Brain microvascular endothelial cell (primary cell): ENCODE measurements at places on chromosomes 1 and 21.
A peak's percentile ranks its signal among the peaks of the same experiment; 100 is the strongest.

DNA sequence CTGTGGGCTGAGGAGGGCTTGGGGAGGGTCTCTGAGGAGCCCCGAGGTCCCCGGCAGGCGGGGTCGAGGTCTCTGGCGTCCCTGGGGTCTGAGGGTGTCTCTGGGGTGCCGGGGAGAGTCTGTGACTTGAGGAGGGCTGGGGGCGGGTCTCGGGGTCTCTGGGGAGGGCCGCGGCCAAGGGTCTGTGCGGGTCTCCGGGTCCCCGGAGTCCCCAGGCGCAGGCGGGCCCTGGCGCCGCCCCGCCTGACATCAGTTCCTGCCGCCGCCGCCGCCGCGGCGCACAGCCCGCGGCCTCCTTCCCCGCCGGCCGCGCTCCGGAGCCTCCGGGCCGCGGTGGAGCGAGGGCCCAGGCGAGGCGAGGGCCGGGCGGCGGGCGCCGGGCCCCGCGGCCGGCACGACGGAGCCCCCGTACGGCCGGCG is at the start of gene PLEKHM2:
TSS of gene PLEKHM2 (plus strand) at position 279 of the 420 bp plus-strand sequence. CDS start 239 bp downstream, outside the sequence.
- DNase-seq = no peak

DNA sequence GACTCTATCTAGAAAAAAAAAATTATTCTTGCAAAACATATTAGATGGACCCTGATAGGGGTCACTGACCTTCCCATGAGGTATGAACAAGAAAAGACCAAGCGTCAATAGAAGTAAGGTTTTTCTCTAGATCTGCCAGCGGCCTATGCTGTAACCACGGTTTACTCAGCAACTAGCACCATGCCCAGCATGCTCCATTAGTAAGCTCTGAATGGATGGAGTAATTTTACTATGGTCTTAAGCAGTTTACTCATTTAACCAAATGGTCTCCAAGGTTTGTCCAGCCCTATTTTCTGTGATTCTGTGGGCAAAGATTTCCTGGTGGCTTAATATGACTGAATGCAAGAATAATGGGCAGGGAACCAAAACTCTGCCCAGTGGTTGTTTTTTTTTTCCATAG is 113.9 kb downstream of the ADSS2 start:
- no peak for DNase-seq

GRCh38 chr1:206982216-206982615 is 12.0 kb upstream of the FCAMR start:
- peak; percentile 27 for DNase-seq

- no peak for DNase-seq
Measured at GRCh38 chr1:23629708-23630290, 61.8 kb upstream of the RPL11 start.

GRCh38 chr1:18285538-18285924 is 177.9 kb downstream of the IGSF21 start:
- DNase-seq = no peak

GRCh38 chr21:44684483-44684882 is 2.5 kb upstream of the KRTAP12-1 start:
- DNase-seq = no peak

- DNase-seq = peak; percentile 39
Measured at GRCh38 chr1:32695098-32695904, 7.3 kb downstream of the SYNC start.

GRCh38 chr1:26858891-26859640 is 3.9 kb upstream of the SFN start:
- no peak for DNase-seq

DNA sequence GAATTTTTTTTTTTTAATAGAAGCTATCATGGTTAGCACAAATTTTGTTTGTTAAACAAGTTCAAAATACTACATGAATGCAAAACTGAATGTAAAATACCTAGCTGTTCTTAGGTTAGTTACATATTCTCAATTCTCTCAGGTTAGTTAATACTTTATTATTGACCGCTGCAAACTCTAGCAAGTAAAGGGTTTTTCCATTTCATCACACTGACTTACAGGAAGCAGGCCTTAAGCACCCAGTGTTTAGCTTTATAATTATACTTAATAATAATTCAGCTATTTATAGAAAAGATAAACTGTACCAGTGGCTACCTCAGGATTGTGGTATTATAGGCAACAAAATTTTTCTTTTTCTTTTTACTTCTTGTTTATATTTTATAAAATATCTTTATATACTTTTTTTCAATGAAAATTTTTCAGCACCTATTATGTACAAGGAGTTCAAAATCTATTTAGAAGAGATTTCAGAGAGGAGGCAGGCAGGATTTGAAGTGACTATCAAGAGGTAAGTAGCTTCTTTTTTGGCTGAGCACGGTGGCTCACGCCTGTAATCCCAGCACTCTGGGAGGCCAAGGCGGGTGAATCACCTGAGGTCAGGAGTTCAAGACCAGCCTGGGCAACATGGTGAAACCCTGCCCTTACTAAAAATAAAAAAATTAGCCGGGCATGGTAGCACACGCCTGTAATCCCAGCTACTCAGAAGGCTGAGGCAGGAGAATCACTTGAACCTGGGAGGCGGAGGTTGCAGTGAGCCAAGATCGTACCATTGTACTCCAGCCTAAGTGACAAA is 17.9 kb downstream of the PLPP3 start:
- no peak for DNase-seq

DNA sequence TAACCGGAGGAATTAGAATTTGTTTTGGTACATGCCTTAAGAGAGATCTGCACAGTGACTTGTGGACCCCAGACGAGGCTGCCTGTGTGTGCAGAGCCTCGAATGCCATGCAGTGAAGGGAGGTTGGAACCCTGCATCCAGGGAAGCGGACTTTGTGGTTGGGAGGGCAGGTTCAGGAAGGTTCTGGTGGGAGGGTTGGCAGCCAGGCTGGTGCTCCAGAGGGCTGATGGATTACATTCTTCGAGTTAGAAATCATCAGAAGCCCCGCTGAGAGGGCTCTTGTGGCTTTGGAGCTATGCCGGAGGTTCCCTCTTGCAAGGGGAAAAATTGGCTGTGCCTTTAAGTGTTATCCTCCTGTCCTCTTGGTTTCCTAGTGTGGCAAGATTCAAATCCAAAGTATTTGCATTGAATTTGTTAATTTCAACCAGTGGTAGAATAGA is 21.1 kb downstream of the ROR1 start:
- DNase-seq = peak; percentile 61

DNA sequence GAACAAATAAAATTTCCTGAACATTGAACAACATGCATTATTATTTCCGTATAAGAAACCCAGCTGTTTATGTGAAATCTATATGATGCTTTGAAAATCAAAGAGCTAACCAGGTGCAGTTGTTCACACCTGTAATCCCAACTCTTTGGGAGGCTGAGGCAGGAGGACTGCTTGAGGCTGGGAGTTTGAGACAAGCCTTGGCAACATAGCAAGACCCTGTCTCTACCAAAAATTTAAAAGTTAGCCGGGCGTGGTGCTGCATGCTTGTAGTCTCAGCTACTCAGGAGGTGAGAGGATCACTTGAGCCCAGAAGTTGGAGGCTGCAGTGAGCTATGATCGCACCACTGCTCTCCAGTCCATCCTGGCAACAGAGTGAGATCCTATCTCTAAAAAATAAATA is 4.8 kb upstream of the ZNF281 start:
- no peak for DNase-seq

DNA sequence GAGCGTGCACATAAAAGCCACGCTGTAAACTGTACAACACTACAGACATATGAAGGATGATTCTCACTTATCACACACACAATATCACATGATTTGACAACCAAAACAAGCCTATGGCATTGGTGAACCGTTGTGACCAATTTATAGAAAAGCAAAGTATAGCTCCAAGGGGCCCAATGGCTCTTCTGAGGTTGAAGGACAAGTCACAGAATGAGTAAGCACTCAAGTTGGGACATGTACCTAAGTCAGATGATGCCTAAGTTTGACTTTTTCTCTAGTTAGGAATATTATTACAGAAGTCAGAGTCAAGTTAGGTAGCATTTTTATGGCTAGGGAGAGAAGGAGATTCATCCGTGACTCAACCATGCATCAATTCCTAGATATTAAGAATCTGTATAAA is 45.7 kb downstream of the PLPP3 start:
- no peak for DNase-seq

DNA sequence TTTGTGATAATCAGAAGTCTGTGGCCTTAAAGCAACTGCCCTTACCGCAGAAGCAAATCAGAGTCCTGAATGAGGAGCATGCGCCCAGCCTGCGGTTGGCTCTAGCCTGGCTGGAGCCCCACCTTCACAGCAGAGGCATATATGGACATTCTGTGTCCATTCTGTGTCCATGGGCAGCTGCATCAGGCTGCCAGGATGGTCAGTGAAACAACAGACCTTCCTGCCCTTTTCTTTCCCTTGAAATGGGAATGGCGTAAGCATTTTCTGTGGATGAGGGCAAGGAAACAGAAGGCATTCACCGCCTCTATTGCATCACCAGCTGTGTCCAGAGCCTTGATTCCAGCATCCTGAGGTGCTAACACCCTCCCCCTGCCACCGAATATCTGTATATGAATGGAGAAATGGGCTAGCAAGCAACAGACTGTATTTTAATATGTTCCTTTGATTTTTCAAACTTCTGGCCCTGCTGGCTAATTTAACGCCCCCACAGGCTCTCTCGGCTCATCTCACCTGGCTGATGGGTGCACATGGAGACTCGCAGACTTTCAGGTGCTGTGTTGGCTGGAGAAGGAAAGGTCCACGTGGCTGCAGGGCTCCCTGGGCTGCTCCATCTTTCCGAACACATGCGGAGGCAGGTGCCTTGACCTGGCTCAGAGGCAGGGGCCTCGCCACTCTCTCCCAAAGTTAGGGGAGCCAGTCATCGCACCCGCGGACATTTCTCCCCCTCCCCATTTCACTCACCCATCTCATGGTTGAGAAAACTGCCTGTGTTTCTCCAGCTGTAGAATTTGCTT is 159.2 kb downstream of the GALNT2 start:
- no peak for DNase-seq

DNA sequence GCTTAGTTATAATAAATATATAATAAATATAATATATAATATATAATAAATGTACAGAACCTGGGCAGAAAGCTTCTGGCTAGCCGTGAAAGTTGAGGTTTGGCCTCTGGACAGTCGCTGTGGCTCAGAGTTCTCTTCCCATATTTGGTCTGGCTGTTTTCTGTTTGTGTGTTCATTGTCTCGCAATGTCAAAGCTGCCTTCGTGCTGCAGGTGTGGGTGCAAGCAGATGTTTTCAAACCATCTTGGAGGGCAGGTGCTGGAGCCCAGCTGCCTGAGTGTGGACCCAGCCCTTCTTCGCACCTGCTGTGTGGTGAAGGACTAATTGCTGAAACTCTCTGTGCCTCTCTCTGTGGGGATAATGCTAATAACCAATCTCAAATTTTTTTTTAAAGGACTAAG is 3.6 kb upstream of the CSTB start:
- no peak for DNase-seq

DNA sequence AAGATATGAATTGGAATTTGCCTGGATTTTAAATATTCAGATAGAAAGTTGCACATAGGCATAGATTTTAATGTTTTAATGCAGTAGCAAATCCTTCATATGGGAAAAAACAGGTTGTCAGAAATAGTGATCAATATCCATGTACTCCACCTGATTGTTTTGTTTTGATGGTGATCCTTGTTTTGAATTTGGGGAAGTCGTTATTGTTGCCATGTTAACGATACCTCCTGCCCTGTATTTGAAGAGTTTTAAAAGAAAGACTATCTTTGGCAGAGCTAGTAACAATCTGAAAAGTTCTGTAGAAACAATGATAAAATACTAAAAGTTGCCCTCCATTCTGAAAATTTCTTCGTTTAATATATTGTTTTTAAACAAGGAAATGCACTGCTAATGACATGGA is 1.1 kb downstream of the CEP350 start:
- no peak for DNase-seq

DNA sequence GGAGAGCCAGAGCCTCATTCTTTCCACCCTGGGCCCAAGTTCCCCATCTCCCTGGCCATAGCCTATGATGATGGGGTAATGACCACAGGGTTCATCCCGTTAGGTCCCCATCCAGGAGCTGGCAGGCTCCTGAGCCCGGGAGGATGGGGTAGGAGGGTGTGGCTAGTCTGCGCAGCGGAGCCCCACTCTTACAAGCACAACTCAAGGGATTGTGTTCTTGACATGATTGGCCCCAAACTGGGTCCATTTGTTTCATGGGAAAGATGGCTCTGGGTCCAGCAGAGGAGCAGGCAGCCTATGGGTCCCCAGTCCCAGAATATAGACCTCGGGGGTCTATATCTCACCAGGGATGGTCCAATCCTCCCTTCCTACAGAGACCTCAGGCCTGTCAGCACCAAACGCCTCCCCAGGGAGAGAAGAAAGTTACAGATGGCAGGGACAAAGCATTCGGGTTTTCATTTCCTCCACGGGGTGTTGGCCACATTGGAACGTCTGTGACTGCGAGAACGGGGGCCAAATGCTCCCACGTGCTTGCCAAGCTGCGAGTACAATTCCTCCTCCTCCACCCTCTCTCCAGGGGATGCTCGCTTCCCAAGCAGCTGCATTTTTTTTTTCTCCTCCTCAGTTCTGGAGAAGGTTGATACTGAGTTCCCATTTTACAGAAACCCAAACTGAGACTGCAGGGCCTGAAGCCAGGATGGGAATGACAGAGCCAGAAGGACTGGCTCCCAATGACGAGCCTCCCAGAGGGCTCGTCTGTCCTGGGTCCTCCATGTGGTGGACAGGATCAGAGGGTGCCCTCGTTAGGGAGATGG is 71.0 kb downstream of the DHRS3 start:
- no peak for DNase-seq

DNA sequence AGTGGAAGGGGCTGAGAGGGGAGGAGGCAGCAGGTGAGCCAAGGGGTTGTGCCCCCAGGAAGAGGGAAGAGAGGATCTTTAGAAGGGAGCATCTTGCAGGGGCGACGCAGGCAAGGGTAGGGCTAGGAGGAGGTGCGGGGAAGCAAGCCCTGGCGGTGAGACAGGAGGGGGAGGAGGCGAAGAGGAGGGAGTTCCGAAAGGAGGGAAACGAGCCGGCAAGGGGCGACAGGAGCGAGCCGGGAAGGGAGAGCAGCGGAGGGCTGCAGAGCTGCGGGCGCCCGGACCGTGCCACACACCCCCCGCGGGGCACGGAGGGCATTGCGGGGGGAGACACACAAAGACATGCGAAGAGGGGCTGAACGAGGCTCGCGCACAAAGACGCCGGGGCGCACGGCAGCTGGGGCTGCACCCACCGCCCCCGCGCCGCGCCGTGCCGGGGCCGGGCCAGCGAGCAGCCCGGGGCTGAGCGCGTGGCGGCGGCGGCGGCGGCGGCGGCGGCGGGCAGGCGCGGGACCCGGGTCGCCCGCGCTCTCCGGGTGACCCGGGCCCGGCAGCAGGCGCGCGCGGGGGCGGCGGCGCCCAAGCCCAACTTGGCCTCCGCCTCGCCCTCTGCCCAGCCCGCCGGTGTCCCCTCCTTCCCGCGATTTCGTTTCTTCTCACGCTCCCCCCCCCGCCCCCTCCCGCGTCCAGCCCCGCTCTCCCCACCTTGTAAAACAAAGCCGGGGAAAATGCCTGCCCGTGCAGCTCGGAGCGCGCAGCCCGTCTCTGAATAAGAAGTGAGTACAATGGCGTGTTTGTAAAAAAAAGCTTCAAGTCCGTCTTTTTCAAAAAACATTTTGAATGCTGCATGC is at the start of gene KCNK2:
TSS of gene KCNK2 (plus strand) at position 206 of the 851 bp plus-strand sequence. CDS start 649 bp downstream, outside the sequence.
- DNase-seq = no peak

DNA sequence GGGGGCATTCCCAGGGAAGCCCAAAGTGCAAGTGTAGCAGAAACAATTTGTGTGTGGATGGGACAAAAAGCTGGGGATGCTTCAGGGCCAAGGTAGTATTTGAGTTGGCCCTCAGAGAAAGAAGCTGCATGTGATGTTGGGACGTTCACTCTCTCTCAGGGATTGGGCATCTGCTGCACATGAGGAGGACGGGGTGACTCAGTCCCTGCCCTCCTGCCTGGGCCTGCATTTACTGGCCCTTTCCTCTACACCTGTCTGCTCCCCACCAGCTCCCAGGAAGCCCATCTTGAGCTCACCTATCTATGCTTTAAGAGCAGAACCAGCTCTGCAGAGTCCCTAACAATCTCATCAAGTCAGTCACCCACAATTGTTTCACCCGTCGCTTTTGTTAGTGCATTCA is 23.5 kb upstream of the MPZL1 start:
- no peak for DNase-seq
